NCI-H774 (cell line): ENCODE measurements at places on chromosomes 13 and 19.

- DNase-seq, result no peak
Measured at GRCh38 chr13:76349700-76350099, 536.5 kb downstream of the KCTD12 start.

DNA sequence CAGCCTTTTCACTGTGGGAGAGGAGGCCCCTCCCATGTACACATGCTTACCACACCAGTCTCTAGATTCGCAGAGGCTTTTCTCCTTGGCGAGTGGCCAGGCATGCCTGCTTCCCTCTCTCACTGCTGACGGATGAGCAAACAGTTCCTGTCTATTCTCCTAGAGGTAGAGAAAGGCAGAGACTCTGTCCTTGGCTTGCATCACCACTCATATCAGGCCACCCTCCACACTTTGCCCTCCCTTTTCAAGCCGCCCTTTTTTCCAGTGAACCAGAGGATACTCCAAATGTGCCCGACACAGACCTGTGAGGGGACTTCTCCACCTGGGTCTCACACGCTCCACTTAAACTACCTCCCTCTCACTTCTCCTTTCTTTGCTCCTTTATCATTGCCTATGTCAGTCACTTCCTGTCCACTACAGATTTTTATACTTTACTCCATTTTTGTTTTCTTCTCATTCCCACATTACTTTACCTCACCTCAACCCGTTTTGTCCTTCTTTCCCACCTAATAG is 284.6 kb downstream of the DNAJC15 start:
- peak; percentile 29 for DNase-seq

DNA sequence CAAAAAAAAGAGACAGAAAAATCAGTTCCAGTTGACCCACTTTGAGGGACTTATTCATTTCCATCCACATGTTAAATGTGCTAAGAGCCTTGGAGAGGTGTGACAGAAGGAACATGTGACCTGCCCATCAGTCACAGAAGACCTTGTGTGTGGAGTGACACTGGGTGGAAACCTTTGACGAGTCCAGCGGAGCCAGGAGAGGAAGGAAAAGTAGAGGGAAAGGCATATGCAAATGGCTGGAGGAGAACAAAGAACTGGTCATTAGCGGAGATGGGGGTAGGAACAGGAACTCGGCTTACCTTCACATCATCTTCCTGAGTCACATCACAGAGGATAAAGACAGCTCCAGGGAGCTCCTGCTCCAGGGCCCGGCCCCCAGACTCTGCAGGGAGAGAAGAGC is 2.3 kb downstream of the HSD17B14 start:
- DNase-seq, result no peak

DNA sequence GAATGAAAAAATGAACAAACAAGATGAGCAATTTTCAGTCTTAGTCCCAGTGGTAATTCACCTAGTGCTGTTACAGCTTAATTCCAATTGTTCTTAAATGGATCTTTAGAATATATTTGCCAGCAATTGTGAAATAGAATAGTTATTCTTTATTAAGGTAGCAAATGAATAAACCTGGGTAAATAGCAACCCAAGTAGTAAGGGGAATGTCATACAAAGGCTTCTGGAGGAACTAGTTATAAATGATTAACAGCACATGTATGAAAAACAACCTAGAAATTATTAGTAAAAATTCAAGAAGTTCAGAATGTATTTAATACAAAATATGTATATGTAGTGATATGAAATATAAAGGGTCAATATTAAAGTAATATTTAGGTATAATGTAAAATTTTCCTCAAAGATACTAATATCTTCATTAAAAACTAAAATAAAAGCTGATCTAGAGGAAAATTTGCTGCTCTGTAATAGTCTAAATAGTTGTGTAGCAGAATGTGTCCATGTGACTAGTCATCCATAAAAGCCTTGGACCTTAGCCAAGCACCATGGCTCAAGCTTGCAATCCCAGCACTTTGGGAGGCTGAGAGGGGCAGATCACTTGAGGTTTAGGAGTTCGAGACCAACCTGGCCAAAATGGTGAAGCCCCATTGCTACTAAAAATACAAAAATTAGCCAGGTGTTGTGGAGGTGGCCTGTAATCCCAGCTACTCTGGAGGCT is 535.9 kb upstream of the ATXN8OS start:
- no peak for DNase-seq

DNA sequence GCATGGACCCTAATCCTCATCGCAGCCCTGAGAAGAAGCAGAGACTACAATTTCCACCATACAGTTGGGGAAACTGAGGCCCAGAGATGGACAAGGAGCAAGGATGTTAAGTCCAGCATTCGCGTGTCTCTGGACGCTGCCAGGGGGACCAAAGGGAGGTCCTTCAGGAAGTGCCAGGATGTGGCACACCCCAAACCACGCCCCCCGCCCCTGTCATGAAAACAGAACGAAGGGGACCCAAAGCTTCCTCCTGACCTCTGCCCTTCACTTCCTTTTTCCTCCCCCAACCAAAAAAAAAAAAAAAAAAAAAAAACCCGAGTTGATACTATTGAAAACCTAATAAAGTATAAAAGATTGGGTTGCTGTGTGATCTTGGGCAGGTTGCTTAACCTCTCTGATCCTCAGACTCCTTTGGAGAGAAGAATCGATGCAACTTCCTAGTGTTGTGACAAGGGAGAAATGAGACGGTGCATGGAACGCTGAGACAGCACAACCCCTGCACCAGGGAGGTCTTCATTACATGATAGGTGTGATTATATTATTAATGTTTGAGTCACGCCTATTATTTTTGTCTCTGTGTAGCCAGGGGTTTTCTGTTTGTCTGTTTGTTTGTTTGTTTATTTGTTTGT is 2.7 kb upstream of the ZBTB7A start:
- no peak for DNase-seq

DNA sequence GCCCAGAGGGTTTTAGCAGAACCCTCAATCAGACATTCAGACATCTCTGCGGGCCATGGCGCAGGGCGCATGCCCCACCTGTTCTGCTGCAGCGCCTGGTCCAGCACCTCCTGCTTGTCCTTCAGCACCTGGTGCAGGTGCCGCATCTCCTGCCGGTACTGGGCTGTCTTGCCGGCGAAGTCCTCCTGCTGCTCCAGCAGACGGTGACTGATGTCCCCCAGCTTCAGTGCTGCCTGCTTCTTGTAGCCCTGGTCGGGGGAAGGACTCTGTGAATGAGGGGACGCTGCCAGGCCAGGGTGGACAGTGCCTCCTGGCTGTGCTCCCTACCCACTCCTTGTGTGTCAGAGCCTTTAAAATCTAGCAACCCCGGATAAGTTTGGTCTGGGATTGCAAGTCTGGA is 12.2 kb upstream of the SLC7A9 start:
- DNase-seq, result no peak

DNA sequence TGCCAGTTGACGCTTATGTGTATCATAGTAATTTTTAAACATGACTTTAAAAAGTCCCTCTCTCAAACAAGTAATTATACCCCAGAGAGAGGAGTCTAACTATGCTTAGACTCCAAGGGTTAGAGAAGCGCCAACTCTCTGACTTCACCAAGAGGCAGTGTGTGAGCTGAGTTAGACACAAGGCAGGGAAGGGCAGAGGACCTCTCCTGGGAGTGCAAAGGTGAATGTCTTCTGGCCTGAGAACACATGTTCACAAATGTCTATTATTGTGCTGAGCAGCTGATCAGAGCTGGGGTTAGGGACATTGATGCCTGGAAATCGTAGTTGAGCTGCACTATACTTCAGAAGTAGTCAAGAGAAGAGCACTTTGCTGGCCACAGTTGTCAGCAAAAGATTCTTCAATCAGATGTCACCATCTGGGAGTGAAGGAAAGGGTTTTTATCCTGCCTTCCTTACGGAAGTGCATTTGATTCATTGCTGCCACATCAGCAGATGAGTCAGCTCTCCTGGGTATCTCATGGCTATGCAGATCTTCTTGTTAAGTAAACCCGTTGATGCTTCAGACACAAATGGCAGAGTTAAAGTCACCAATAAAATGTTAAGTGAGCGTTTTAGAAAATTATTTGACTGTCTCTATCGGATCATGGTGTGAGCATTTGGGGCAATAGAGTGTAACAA is 283.2 kb upstream of the ARGLU1 start:
- DNase-seq, result no peak

- DNase-seq, result no peak
Measured at GRCh38 chr13:100987948-100988347, 313.4 kb upstream of the TMTC4 start.

GRCh38 chr13:45341799-45342500 is 967 bp upstream of the TPT1 start:
- DNase-seq, result no peak

DNA sequence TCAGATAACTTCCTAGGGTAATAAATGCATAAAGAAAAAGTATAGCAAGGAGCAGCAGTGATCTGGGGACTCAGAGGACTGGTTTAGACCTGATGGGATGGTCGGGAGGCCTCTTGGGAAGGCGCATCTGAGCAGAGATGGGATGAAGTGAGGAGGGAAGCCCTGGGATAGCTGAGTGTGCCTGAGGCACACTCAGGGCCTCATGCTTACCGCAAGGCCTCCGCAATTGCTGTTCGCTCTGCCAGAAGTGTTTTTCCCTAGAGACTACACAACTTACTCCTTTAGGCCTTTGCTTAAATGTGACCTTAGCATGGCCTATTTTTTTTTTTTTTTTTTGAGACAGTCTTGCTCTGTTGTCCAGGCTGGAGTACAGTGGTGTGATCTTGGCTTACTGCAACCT is 4.1 kb upstream of the DLL3 start:
- no peak for DNase-seq

- DNase-seq, result no peak
Measured at GRCh38 chr13:73303851-73304250, 245.0 kb downstream of the KLF5 start.

GRCh38 chr13:69921156-69921555 is 186.5 kb upstream of the ATXN8OS start:
- no peak for DNase-seq

GRCh38 chr19:31674503-31675192 is 325.4 kb upstream of the TSHZ3 start:
- DNase-seq, result no peak

DNA sequence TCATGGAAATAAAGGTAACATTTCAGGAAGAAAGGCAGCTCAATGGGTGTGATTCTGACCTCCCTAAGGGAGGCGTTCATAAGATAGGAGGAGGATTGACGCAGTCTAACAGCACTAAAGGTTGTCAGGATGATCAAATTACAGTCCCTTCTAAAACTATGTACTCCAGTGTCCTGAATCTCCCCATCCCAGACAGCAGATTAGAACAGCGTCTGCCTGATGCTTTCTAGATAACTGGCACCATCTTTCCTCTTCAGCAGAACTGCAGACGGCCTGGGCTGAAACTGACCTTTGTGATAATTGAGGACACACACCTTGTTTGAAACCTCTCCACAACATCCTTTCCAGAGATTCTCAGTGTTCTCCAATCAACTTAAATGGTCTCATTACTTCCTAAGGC is 25.5 kb upstream of the SACS start:
- DNase-seq, result no peak

GRCh38 chr19:11887611-11888531 is at the start of gene ZNF69:
Gene ZNF69, plus strand, starts transcription at chr19:11887782. Its CDS starts 142 bp downstream, at chr19:11887924.
- DNase-seq, result no peak

DNA sequence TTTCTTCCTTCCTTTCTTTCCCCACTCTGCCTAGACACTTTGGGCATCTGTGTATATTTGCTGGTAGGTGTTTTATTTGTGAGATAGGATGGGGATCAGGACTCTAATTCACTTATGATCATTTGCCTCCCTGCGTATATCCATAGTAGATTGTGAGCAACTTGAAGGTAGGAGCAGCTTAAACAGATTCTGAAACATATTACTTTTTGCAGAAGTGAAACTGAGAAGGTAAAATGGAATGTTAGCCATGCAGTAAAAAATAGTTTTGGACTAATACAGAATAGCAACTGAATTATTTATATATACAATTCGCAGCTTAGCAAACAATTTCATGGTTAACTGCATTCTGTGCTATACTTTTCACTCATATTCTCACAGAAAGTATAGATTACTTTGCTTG is 38.7 kb downstream of the RNF6 start:
- no peak for DNase-seq

GRCh38 chr13:36998624-36999041 is 507 bp downstream of the ALG5 start:
- DNase-seq, result no peak

DNA sequence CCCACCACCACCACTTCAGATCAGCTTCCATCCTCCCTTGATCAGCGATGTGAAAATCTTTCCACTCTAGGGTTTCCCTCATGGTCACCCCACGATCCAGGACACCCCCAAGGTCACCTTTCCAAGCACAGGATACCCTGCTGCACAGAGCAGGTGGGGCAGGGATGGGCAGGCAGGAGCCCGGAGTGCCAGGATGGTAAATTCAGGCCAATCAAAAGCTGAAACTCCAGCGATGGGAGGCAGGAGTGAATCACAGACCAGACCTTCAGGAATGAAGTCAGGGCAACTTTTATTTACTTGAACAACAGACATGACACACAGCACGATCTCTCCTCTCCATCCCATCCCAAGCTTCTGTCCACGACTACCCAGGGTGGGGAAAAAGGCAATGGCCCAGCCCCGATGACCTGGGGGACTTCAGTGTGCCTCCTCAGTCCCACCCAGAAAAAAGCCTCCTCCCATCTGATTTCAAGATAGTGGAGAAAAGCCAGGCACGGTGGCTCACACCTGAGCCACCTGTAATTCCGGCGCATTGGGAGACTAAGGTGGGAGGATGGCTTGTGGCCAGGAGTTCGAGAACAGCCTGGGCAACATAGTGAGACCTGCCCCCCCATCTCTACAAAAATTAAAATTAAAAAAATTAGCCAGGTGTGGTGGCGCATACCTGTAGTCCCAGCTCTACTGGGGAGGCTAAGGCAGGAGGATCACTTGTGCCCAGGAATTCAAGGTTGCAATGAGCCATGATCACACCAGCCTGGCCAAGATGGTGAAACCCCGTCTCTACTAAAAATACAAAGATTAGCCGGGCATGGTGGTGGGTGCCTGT is 39.2 kb downstream of the ZSWIM4 start:
- DNase-seq, result no peak

- no peak for DNase-seq
Measured at GRCh38 chr13:29266261-29266660, 329.2 kb downstream of the SLC7A1 start.

DNA sequence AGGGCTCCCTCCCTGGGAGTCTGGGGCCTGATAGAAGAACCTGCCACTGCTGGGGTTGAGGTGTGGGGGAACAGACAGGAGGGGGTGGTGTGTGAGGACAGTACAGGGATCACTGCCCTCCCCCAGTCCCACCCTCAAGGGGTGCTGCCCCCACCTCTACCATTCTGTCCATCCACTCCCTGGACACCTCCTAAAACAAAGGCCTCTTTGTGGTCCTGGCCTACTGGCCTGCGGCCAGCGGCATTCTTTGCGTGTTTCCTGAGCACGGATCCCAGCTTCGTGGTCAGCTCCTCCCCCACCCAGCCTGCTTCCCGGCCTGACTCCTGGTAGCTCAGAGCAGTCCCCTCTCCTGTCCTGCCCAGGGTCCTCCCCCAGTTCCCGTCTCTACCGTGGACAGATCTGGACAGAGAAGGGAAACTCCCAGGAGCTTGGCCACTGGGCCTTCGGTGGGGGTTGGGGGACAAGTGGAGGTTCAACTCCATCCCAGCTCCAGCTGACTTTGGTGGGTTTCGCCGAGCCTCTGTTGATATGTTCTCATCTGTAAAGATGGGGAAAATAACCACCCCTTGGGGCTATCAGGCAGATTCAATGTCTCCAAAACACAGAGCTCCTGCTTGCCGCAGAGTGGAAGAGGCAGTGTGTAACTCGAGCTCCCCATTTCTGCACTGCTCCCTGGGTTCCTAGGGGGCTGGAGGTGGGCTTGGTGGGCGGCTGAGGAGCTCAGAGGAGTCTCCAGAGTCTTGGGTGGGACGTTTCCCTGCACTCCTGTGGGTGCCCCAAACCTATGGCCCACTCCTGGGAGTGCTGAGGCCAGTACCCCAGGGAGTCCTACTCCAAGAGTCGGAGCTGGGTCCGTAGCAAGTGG is 48.7 kb downstream of the LYL1 start:
- DNase-seq, result no peak
